ENCODE measurements at places on chromosomes 2 and 18. TPM values are rescaled to one million over a fixed set of nuclear protein-coding genes. Genes with fewer than 3 reads are reported as not detected.

The MOGAT1 gene
- not detected for total RNA-seq

- no peak for DNase-seq
Observed at GRCh38 chr2:158394453-158394852, 62.1 kb downstream of the CCDC148 start.

The THUMPD2 gene
- total RNA-seq = 22.0 TPM

- no peak for DNase-seq
Observed at GRCh38 chr2:15532996-15533395, 28.1 kb downstream of the NBAS start.

- no peak for DNase-seq
Observed at GRCh38 chr2:118670276-118670675, 177.2 kb downstream of the EN1 start.

DNA sequence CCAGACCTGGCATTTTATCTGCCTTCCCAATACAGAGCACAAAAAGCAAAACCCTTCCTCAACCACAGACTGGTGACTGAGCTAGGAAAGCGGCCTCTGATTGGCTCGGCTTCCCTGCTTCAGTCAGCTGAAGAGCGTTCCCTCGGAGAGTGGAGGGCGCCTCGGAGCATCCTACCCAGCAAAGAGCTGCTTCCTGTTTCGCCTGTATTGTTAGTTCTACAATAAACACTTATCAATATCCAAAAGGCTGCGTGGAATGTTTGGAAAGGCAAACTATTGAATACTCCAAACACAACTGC lies 125.0 kb downstream of the CACNB4 start:
- DNase-seq = no peak

DNA sequence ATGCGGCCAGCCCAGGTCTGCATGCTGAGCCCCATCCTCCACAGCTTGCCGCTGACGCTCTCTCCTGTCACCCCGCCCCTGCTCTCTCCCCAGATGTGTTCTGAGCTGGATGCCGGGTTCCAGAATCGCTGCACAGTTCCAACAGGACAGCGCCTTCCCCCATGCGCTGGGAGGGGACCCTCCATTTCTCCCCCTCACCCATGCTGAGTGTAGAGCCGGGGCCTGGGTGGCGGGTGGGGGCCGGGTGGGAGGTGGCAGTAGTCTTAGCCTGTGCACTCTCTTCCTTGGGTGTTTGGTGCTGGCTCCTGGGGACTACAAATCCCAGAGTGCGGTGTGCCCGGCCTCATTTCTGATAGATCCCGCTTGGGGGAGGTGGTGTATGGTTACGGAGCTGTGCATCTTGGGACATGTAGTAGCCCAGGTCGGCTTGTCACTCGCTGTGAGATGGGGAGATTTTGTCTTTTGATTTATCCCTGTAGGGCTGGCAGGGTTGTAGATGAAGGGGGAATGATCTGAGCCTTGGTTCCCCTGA lies 6.8 kb downstream of the DNAJB2 start:
- DNase-seq = no peak

Measured in breast epithelium (tissue), 4 donors.